Activated CD8-positive, alpha-beta memory T cell treated with anti-CD3 and anti-CD28 coated beads for 1 hour (primary cell): ENCODE measurements at places on chromosomes 2 and 18.

- DNase-seq, result no peak
Observed at GRCh38 chr2:127107622-127107999, 657 bp upstream of the BIN1 start.

DNA sequence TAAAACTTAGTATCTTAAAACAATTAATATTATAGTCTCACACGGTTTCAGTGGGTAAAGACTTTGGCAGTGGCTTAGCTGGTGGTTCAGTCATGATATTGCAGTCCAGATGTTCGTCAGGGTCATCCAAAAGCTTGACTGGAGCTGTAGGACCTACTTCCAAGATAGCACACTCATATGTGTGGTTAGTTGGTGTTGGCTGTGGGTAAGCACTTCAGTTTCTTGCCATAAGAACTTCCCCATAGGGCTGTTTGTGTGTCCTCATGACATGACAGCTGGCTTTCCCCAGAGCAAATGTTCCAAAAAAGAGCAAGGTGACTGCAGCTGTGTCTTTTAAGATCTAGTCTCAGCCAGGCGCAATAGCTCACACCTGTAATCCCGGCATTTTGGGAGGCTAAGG lies 48.5 kb upstream of the EPC2 start:
- DNase-seq, result no peak

GRCh38 chr2:72367530-72368225 lies 220.0 kb upstream of the CYP26B1 start:
- no peak for DNase-seq

DNA sequence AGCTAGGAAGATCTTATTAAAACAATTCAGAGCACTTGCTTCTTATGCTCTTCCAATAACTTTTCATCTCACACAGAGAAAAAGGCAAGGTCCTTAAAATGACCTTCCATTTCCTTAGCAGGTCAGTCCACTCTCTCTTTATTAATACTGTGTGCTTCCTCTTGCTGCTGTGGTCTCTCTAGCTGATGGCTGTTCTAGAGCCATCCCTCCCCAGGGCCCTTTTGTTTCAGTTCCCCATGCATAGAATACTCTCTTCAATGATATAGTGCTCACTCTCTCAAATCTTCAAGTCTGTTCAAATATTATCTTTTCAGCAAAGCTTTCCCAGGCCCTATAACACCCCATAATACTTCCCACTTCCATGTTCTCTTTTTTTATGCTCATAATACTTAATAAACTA lies 469.3 kb downstream of the METTL4 start:
- DNase-seq, result no peak

- no peak for DNase-seq
Observed at GRCh38 chr18:79905389-79905911, 46.0 kb downstream of the SLC66A2 start.

DNA sequence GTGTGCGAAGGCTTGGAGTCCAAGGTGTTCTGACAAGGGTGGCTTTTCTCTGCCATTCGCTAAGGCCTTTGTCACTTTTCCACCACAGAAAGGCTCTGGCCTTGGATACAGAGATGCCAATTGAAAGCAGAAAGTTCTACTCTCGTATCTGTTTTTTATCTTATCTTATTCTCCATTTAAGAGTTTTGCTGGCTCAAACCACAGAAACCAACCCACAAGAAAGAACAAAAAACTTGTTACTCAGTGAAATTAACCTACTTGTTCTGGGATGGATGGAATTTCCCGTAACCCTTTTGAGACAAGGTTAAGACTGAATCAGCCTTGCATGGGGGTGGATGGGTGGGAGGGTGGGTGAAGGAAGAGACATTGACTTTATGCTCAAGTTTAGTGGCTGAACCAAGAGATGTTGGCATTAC lies 221.7 kb downstream of the CDH20 start:
- DNase-seq, result no peak

DNA sequence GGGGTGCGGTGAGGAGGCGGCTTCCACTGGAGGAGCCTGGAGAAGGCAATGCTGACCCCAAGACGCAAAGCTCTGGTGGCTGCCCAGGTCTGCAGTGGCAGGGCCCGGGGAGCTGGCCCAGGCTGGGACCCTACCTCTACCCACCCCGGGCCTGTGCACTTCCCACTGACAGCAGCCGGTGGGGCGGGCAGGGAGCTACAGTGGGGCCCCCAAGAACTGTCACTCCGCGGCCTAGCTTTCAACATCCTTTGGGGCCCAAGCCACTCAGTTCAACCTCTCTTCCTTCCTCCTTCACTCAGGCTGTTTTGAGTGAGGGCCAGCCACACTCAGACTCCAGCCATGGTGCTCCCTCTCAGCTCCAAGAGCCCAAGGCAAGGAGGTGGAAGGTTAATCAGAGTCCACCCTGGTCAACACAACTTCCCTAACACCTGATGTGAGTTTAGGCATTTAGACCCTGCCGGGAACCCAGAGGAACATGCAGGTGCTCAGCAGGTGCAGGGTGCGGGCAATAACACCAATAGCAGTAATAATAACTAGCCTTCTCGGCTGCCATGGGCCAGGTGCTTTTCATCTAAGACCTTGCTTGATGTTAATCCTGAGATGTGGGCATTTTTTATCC lies 93.6 kb downstream of the ZFP36L2 start:
- no peak for DNase-seq

DNA sequence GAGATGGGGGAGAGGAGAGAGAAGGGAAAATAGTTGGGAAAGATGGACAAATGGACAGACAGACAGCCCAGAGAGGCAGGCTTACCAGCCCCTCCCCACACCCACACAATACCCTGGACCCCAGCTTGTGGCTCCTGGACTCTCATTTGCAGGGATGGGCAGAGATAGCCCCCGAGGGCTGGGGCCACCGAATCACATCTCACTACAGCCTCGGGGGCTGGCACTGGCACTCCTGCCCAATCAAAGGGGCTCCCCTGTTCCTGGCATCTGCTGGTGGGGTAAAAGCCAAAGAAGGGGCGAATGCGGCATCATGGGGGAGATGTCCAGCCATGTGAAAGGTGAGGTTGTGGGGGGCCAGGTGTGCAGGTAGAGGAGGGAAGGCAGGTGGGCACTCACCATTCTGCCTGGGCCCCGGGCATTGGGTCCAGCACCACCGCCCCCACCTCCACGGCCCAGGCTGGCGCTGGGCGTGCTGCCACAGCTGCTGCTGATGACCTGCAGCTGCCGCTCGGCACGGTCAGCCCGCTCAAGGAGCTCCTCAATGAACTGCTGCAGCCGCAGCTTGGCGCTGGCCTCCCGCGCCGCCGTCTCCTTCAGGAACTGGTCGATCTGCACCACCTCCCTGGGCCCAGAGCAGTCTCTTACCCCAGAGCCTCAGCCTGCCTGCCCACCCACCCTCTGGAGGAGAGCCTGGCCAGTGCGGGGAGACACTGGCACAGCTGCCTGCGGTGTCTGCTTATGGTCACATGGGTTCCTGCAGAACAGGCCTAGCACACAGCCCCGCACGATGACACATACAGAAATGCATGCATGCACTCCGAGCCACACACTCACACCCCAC lies 18.0 kb downstream of the FBXO41 start:
- DNase-seq, result no peak

- DNase-seq, result no peak
Observed at GRCh38 chr2:20755132-20755800, 67.6 kb downstream of the LDAH start.

DNA sequence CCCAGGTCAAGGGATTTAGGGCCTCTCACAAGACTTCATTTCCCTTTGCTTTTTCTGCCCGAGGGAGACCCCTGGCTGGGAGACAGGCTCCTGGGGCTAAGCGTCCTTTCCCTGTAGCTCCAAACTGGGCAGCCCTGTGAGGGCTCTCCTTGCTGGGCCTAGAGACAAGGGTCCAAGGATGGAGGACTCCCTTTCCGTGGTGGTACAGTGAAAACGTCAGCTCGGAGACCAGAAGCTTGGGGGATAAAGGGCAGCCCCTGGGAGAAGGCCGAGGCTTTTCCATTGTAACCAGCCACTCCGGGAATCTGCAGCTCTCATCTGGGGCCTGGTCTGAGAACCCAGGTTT lies 2.3 kb downstream of the SIX2 start:
- DNase-seq, result no peak

DNA sequence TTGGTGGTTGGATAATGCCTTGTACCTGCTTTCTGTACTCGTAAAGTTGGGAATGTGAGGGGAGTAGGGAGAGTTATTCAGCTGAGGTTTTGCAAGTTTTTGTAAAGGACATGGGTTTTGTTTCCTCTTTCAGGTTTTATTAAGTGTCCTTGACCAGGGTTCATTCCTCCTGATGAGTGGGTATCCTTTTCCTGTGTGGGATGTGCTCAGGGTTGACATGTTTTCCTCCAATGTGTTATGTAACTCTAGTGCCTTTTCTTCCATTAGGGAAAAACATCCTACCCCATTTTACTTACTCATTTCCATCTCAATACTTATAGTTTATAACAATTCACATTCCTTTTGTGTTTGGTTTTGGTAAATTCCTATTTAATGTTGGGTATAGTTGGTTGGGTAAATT lies 48.4 kb downstream of the OTX1 start:
- no peak for DNase-seq

DNA sequence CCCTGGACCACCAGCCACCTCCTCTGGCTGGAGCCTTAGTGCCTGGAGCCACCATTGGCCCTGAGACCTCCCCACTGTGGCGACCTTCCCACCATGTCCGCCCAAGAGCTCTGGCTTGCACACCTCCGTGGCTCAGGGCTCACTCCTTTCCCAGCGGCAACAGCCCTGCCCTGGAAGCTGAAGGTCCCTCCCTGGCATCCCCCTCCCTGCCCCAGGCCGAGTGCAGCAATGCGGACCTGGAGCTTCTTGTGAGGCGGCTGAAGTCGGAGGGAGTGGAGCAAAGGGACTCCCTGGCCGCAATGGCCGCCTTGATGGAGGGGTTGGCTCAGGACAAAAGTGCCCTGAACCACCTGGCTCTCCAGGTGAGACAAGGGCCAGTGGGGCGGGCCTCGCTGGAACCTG lies 28.6 kb downstream of the CROCC2 start:
- no peak for DNase-seq

- no peak for DNase-seq
Observed at GRCh38 chr2:64586054-64586453, 61.9 kb downstream of the AFTPH start.

DNA sequence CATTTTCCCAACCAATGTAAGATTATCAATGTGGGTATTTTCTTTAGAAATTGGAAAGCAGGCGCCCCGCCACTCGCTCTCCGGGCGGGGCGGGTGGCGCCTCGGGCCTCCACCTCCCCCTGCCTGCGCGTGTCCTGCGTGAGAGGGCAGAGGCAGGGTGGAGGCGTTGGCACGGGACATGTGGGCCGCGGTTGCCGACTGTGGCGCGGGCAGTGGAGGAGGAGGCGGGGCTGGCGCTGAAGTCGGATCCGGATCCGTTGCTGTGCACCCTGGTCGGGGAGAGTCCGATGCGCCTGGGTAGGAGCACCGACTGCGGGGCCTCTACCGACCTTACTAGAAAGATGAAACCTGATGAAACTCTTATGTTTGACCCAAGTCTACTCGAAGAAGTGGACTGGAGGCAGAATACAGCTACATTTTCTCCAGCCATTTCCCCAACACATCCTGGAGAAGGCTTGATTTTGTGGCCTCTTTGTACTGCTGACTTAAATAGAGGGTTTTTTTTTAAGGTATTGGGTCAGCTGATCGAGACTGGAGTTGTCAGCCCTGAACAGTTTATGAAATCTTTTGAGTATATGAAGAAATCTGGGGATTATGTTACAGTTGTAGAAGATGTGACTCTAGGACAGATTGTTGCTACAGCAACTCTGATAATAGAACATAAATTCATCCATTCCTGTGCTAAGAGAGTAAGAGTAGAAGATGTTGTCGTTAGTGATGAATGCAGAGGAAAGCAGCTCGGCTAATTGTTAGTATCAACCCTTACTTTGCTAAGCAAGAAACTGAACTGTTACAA lies 37.9 kb downstream of the PMS1 start:
- no peak for DNase-seq

- no peak for DNase-seq
Observed at GRCh38 chr2:169388161-169388560, 25.8 kb upstream of the LRP2 start.

GRCh38 chr2:154425994-154426393 lies 272.5 kb upstream of the KCNJ3 start:
- DNase-seq, result no peak

- DNase-seq, result no peak
Observed at GRCh38 chr2:175001566-175001965, 3.6 kb downstream of the CHN1 start.

- no peak for DNase-seq
Observed at GRCh38 chr2:195410074-195410671, 246.9 kb upstream of the SLC39A10 start.

DNA sequence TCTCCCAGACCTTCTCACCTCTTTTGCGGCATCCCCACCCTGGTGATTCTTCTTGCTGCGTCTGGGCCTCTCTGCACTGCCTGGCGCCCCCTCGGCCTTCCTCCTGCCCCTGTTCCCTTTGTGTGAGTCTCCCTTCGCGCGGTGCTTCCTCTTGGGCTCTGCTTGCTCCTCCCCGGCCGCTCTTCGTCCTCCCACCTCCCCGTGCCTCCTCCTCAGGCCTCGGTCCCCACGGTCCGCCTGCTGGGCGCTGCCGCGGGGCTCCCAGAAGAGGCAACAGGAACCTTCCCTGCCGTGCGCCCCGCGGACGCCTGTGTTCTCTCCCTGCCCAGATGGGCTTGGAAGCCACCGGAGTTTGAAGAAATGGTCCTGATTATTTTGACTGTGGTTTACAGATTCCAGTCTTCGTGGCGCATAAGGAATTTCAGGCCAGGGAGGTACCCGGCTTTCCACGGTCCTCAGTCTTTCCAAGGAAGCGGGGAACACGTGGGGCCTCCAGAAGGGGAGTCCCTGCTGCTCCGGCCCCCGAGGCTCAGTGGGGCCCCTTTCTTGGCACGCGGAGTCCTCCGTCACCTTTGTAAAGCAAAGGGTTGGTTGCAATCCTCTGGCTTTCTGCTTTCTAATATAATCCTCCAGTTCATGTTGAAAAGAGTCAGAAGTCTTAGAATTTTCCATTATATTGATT lies 13.1 kb downstream of the RNU2-63P start:
- DNase-seq, result no peak

GRCh38 chr2:9773903-9774239 lies 69.4 kb upstream of the TAF1B start:
- no peak for DNase-seq

GRCh38 chr2:100446696-100447095 lies 23.6 kb upstream of the NMS start:
- no peak for DNase-seq

DNA sequence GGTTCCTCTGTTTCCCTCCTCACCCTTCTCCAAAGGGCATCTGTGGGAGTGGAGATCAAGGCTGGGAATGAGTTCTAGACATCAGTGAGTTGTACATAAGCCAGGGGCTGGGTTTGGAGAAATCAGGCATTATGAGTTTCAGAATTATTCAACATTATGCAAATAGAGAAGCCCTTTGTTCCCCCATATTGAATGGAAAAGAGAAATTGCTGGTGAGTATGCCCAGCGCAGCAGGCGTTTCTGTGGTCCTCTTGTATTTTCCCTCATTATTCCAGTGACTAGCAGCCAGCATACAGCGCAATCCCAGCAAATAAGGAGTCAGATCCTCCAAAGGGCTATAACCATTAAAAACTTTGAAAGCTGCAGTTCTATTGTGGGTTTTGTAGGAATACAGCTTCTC lies 94.4 kb downstream of the VWA3B start:
- DNase-seq, result no peak

- DNase-seq, result no peak
Observed at GRCh38 chr2:172743898-172744297, 8.3 kb downstream of the RAPGEF4 start.

GRCh38 chr2:135246711-135247270 lies 194.7 kb downstream of the RAB3GAP1 start:
- DNase-seq, result no peak
